ENCODE measurements at places on chromosomes 12 and 14.

DNA sequence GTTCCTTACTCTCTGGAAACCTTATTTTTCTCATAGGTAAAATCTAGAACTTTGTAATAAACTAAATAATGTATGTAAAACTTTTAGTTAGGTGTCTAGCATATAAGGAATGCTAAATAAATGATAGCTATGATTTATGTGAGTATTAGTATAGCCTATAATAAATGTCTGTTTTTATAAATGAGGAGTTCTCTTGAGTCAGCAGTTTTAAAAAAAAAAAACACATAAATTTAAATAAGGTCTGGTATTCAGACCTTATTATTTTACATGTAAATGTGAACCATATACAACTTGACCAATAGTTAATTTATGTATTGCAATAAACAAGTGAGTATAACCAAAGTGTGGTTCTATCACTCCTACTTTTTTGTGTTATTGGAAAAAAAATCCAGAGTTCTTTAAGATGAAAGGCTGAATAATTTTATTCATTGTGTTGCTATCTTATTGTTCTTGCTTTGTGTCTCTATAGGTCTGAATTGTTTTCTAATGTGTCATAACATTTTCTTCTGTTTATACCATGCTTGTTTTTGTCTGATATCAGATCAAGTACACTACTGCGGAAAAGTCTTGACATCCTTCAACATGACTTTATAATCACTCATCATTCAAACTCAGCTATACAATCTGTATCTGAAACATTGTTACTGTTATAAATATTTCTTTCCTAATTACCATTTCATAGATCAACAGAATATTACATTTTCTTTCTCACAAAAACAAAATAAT lies 115.7 kb downstream of the RASSF9 start:
- DNase-seq: no peak

- no peak for DNase-seq
These were observed 163.4 kb downstream of the ANO6 start for GRCh38 chr12:45379261-45379660.

- DNase-seq: no peak
These were observed 33.8 kb upstream of the GPATCH2L start for GRCh38 chr14:76117789-76118484.

- DNase-seq: no peak
These were observed 62.0 kb upstream of the CLMN start for GRCh38 chr14:95381726-95382125.

DNA sequence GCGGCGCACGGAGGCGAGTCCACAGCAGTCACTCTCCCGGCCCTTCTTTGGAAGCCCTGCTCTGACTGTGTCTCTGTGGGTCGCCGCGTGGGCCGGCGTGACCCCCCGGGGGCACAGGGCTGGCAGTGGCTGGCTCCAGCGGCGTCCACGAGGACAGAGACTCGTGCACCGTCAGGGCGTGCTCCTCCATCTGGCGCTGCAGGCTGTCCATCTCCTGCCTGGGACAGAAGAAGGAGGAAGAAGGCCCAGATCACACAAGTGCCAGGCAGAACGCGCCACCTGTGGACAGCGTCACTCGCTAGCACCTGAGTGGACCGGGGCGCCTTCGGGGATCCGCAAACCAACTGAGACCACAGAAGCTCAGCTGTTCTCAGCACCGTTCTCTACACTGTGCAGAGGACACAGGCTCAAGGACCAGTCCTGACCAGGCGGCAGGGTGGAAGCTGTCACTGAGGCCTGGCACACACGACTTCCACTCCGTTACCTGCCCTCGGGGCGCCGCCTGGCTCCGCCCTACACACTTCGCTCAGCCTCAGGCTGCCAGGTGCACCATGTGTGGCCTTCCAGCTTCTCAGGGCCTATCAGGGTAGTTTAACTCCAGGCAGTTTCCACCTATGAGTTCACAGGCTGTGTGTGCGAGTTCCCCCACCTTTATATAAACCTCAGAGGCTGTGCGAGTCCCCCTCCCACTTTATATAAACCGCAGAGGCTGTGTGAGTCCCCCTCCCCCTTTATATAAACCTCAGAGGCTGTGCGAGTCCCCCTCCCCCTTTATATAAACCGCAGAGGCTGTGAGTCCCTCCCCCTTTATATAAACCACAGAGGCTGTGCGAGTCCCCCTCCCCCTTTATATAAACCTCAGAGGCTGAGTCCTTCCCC lies 11.7 kb upstream of the ANKLE2 start:
- DNase-seq: no peak

GRCh38 chr14:49297102-49297501 lies 289.1 kb downstream of the RPS29 start:
- no peak for DNase-seq

- DNase-seq: no peak
These were observed 196.6 kb upstream of the DIO3 start for GRCh38 chr14:101364503-101365328.

DNA sequence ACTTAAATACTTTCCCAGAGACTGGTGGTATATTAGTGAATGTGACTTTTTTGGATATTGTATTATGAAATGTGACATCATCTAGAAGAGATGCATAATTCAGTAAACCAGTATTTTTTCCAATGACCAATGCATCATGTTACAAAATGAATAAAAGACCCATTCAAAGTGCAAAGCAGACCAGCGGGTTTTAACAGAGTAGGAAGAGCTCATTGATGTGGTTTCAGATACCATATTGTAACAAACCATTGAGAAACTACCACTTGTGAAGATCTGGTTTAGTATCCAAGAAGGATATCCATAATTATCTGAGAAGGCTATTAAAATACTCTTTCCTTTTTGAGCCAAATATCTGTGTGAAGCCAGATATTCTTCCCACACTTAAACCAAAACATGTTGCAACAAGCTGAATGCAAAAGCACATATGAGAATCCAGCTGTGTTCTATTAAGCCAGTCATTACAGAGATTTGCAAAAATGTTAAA lies 47.7 kb downstream of the MVK start:
- DNase-seq: peak; percentile 70

- no peak for DNase-seq
These were observed 239.2 kb downstream of the PAX9 start for GRCh38 chr14:36900846-36901245.

DNA sequence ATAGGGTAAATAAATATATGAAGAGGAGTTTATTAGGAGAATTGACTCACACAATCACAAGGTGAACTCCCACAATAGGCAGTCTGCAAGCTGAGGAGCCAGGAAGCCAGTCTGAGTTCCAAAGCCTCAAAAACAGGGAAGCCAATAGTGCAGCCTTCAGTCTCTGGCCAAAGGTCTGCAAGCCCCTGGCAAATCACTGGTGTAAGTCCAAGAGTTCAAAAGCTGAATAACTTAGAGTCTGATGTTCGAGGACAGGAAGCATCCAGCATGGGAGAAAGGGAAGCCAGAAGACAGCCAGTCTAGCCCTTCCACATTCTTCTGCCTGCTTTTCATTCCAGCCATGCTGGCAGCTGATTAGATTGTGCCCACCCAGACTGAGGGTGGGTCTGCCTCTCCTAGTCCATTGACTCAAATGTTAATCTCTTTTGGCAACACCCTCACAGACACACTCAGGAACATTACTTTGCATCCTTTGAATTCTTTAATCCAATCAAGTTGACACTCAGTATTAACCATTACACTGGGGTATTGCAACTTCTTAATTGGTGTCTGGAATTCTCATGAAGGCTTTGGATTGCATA lies 736.5 kb upstream of the LMO3 start:
- DNase-seq: no peak
